NCI-H510A treated with DMSO at 0.1 percent for 48 hours (cell line): ENCODE measurements at places on chromosomes 16 and 17.
A peak's percentile ranks its signal among the peaks of the same experiment; 100 is the strongest.

- DNase-seq, result no peak
Measured at GRCh38 chr17:77564278-77564920, 394.1 kb upstream of the TNRC6C start.

GRCh38 chr16:15536843-15537242 lies 102.5 kb downstream of the BMERB1 start:
- DNase-seq, result no peak

- no peak for DNase-seq
Measured at GRCh38 chr17:82668631-82669099, 20.4 kb upstream of the WDR45B start.

DNA sequence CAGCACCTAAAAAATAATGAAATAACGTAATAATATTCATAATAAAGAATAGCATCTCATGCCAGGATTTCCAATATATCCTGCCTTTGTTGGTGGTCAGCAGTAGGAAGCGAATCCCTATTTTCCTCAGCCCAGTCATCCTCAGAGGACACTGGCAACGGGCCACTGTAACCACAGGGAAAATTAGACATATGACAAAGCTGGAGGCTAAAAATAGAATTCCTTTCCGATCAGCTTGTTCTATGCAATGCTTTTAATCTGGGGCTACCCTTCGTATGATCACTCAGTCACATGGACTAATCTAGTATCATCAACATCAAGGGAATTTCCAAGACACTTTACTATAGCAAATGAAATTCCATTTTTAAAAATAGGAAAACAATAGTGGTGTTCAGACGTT lies 246.9 kb upstream of the KCNJ16 start:
- no peak for DNase-seq

DNA sequence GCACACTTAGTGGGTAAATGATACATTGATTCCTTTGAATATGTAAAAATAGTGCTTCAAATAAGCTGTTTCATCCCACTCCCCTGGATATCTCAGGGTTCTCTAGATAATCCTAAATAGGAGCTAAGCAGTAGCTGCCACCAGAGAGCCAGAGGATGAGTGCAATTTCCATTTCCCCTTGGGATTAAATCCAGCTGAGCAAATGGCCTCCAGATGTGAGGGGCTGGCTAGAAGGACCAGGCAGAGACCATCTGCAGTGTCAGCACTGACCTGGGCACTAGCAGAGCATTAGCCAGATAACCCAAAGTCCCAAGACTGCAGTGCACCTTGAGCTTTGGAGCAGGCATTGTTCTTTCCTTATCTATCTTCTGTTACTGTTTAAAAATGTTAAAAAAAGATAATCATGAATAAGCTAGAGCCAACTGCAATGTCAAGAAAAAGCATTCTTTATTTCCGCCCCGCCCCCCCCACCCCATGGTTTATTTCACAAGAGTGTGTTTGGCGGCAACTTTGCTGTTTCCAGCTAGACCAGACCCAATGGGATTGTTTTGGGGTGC lies 19.5 kb downstream of the GPR179 start:
- DNase-seq, result no peak

GRCh38 chr17:75980188-75981018 lies 1.4 kb downstream of the TEN1 start:
- DNase-seq, result peak; percentile 7

DNA sequence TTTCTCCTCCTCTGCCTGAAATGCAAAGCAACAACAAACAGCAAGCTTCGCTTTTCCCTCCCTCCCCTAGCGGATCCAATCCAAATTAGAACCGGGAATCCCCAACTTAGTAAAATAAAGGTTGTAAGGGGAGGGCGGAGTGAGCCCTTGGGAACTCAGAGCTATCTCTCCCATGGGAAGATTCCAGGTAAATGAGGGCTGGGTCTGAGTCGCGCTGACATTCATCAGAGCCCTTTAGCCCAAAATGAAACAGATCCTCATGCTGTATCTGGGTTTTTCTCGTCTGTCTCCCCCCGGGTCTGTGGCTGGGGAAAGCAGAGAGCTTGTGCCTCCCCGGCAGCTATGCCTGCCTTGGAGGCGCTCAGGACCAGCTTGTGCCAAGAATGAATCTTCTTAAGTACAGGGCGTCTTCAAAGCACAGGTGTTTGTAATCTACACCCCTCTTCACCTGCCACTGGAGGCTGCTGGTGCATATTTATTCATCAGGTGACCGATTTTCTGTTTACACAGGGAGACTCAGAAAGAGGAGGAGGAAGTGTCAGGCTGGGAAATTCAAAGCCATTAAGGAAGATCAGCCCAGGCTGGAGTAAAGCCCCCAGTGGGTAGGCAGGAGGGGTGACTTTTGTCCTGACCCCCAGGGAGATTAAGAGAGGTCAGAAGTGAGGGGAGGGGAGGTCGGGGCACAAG lies 55.0 kb upstream of the GSE1 start:
- DNase-seq, result peak; percentile 80

- DNase-seq, result peak; percentile 37
Measured at GRCh38 chr17:27573971-27574525, 56.9 kb upstream of the LGALS9 start.

GRCh38 chr16:52487849-52488457 lies 59.0 kb downstream of the TOX3 start:
- no peak for DNase-seq

- DNase-seq, result no peak
Measured at GRCh38 chr17:58254803-58255202, 16.4 kb downstream of the LPO start.

DNA sequence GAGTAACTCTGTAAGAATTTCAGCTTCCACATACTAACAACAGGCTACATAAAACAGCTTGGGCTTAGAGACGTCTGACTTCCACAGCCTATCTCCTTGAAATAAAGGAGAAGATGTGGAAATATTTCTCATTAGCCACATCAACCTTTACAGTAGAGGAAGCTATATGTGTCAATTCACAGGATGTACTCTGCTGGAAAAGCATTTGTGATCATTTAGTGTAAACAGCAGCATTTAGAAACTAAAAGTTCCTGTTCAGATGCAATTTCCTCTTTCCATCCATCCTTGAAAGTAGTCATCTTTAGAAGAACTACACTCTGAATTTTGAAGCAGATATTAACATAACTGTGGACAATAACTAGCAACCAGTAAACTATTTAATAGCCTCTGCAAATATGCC lies 46.2 kb downstream of the XPO6 start:
- no peak for DNase-seq

GRCh38 chr16:68907781-68908181 lies 64.5 kb downstream of the TANGO6 start:
- DNase-seq, result no peak

DNA sequence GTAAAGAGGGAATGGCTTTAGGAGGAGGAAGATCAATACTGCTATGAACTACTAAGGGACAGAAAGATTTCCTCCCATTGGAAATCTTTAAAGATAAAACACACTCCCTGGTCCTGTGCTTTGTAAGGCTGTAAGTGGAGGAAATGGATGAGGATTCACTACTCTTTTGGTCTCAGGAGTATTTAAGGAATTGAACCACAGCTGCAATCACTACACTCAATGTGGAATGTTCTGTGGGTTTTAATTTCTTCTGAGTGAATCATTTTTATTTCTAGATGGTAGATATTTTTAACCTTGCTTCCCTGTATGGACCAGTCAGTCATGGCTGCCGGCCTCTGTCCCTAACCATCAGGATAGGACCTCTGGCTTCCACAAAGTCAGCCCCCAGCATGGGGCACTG lies 65.6 kb downstream of the SDR42E1 start:
- no peak for DNase-seq

DNA sequence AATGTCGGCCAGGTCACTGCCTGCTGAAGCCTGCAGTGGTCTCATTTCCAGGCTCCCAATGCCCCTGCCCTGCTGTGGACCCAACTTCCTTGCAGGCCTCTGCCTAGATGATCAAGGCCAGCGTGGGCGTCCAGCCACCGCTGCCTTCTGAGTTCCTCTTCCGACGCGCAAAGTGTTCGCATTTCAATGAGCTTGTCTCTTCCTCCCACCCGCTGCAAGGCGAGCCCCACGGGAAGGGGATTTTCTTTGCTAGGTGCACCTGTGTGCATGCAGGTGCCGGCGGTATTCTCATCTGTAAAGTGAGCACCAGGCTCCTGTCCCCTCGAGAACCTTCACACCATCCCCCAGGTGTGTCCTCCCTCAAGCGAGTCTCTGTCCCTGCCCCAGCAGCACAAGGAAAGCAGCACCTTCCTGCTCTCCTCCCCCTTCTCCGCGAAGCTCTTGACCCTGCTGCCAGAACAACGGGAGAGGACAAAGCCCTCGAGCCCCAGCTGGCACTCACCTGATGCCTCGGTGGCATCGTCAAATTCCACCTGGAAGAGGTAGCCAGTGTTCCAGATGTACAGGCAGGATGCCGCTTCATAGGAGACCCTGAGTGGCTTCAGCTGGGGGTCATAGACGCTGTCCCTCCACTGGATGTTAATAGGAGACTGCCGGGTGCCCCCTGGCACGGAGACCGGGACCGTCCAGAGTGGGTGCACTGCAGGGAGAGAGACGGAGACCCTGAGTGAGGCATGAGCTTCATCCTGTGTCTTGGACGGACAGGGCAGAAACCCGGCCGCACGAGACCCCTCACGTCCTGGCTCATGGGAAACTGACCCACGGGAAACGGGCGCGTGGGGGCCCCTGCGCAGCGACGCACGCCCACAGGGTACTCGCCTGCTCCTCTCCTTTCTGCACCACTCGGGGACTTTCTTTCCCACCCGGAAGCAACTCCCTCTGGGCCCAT lies 9.8 kb downstream of the CA5A start:
- peak; percentile 64 for DNase-seq

DNA sequence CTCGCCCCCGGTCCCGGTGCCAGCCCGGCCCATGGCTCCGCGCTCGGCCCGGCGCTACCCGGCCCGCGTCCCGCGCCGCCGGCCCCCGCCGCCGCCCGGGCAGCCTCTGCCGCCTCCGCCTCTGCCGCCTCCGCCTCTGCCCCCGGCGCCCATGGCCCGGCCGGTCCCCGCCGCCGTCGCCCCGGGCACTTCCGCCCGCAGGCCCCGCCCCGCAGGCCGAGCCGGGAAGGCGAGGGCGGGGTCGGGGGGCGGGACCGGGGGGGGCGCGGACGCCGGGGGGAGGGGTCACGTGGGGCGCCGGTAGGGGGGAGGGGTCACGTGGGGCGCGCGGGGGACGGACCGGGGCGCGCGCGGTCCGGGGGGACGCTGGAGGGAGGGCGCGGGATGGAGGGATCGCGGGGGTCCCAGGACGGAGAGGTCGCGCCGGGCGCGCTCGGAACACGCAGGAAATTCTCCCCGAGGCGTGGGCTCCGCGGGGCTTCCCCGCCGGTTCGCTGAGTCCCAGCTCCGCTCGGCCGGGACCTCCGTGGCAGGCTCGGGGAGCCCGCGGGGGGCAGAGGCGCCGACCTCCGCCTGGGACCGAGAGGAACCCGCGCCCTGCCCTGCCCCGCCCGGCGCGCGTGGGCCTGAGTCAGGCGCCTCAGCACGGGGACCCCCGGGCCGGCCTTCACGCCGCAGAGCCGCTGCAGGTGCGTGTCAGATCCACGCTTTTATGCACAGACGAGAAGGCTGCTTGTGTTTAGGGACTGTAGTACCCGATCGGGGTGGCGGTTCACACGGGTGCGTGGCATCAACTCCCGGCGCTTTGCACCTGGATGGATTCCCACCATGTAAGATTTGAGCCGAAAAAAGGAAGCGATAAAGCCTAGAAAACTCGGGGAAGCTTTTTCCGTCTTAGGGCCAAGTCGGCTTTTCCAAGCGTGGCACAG lies at the start of gene PGAP6:
TSS of gene PGAP6 (minus strand) at position 190 of the 929 bp plus-strand sequence. CDS start at position 33, 157 bp downstream.
- DNase-seq, result peak; percentile 21

- DNase-seq, result no peak
Measured at GRCh38 chr17:78905116-78905515, 2.1 kb upstream of the CEP295NL start.

- no peak for DNase-seq
Measured at GRCh38 chr17:79160980-79161636, 86.5 kb downstream of the ENGASE start.

DNA sequence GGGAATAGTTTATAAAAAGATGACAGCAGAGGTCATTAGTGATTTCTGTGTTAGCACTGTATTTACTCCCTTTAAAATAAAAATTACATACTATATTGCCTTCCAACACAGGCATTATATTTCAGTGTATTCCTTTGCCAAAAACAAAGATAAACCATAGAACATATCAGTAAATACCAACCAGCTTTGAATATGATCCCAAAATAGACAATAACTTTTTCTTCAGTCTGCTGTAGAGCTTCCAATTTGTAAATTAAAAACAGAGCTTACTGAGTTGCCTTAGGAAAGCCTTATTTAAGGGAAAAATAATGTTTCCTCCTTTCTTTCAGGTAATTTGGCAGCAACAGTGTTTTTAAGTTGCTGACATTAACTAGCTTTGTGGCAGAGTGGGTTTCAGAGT lies 352.1 kb upstream of the TBX2 start:
- DNase-seq, result no peak

DNA sequence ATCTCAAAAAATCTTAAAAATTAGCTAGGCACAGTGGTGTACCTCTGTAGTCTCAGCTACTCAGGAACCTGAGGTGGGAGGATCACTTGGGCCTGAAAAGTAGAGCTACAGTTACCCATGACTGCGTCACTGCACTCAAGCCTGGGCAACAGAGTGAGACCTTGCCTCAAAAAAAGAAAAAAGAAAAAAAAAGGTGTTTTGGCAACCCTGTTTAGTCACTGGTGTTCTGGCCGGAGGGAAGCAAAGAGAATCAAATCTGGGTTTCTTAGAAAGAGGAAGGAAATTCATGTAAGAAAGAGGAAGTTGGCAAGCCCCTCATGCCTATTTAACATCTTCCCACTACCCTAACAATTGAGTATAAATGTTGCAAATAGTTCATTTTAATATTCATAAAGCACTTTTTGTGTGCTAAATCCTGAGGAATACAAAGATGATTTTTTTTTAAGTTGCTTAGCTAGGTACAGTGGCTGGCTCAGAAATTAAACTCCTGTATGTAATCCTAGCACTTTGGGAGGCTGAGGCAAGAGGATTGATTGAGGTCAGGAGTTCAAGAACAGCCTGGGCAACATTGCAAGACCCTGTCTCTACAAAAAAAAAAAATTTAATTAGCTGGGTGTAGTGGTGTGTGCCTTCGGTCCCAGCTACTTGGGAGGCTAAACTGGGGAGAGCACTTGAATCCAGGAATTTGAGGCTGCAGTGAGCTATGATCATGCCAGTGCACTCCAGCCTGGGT lies 6.5 kb upstream of the USP32 start:
- no peak for DNase-seq

DNA sequence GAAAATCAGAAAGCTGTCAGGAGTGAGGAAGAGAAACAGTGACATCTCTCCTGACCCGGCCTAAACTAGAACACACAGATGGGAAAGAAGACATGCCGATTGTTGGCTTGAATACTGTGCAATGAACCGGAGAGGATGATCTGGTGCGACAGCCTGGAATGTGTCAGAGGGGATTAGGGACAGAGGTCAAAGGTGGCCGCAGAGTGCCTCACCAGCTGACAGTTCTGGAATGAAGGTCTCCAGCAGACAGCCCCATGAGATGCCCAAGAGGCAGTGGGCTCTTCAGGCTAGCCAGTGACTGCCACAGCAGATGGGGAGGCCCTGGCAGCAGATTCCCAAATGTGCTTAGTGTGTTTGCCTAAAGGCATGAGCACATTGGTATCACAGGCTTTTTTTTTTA lies 623.2 kb downstream of the CDH8 start:
- no peak for DNase-seq

- DNase-seq, result no peak
Measured at GRCh38 chr17:19386974-19387920, at the start of gene MFAP4. MFAP4 (minus strand) TSS chr17:19387190; CDS start chr17:19387155, 35 bp downstream.

- peak; percentile 50 for DNase-seq
Measured at GRCh38 chr16:31072540-31073141, 1.4 kb downstream of the ZNF668 start.
